ENCODE measurements at places on chromosomes 11 and 22.

GRCh38 chr11:104011044-104011443 lies 25.4 kb upstream of the DDI1 start:
- DNase-seq: no peak

DNA sequence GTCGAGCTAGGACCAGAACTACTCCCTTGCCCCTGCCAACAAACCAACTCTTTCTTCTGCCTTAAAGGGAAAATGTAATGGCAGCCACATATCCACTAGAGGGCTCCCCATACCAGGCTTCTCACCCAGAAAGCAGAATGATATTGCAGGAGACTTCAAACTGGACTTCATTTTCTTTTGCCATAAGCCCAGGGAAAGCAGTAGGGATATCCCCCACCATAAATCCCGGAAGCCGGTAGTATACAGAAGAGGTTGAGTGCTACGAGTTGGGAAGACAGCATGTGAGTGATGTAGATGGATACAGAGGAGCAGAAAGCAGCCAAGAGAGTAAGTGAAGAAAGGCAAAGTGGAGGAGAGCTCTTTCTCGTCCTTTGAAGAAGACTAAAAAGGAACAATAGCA lies 12.1 kb downstream of the PLAAT5 start:
- peak; percentile 72 for DNase-seq

GRCh38 chr11:19328586-19329311 lies 88.0 kb upstream of the E2F8 start:
- DNase-seq: no peak

DNA sequence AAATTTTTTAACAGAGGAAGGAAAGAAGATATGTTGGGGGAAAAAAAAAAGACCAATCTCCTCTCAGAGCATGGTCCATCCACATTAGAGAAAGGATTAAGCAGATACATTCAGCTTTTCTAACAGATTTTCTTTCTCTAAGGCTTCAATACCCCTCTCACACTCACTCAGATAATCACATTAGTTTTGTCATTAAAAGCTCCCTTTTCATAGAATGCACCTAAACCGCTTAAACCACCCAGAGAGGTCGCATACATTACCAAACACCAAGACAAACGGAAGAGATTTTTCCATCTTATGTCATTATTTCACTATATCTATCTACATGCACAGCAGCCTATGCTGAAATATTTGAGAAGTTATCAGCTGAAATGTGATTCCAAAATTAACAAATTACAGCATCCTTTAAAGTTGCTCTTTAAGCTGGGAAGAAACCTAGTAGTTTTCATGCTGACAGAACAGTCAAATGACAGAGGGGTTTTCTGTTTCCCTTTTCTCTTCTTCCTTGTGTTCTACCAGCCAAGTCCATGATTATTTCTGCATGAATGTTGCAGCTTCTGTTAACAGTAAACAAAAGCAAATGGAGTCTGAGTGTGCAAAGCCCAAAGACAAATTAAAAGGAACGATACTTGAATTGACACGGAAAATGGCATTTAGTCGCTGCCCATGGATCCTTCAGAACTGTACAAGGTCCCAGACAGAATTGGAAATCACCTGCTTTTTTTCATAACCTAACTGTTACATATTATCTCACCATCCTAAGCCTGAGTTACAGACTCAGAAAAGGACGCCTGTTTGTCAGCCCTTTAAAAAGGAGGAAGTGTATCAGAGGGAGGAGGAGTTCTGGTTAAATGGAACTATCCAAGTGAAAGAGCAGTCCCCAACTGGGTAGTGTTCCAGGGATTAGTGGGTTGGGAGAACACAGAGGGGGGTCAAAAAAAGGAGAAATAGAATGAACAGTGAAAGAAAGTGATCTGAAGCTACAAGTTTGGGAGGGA lies 54.6 kb downstream of the PRCP start:
- no peak for DNase-seq

- DNase-seq: no peak
Observed at GRCh38 chr11:126359431-126360048, 4.1 kb downstream of the ST3GAL4 start.

DNA sequence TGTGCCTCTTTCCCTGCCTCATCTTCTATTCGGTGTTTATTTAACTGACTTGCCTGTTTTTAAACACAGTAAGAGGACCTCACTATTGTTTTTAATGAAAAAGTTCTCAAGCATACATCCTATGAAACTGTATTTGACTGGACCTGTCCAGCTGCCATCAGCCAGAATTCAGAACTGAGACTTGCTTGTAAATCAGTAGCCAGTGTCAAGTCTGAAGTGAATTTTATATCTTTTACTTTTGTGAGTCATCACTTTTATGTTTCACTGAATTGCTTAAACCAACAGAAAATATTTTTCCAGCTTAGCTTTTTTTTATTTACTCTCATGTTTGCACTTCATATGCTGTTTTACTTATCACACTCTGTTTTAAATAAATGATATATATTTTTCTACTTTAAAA lies 88.3 kb downstream of the LUZP2 start:
- no peak for DNase-seq

DNA sequence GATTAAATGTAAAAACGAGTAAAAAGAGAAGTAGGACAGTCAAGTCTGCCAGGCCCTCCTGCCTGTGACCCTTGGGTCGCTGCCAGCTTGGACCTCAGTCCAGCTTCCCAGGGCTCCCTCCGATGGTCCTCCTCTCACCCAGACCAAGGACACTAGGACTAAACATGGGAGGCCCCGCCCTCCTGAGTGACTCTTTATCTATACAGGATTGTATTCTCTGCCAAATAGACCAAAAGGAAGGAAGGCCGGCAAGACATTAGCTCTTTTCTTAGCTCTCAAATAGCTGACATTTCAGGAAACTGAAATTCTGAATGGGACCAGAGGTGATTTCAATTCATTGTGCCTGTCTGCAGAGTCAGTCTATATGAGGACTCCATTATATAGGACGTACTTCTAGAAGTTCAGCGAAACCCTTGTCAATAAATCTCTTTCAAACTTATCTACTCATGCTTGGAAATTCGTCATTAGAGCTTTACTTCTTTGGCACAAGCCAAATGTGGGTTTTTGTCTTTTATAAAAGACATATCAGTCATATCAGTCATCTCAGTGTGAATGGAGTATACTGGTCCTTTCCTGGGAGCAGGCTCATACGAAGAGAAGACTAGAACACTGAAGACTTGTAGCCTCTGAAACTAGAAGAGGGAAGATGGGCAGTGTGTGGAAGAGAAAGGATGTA lies 28.5 kb downstream of the ADORA2A start:
- no peak for DNase-seq
